ENCODE measurements at places on chromosomes 6 and 20. TPM values are rescaled to one million over a fixed set of nuclear protein-coding genes. Genes with fewer than 3 reads are reported as not detected.

- DNase-seq = peak; percentile 55
Measured at GRCh38 chr6:166996406-166996805, 2.8 kb upstream of the CEP43 start.

Gene ADAM33
- not detected for total RNA-seq

Gene LY6G6D
- not detected for total RNA-seq

DNA sequence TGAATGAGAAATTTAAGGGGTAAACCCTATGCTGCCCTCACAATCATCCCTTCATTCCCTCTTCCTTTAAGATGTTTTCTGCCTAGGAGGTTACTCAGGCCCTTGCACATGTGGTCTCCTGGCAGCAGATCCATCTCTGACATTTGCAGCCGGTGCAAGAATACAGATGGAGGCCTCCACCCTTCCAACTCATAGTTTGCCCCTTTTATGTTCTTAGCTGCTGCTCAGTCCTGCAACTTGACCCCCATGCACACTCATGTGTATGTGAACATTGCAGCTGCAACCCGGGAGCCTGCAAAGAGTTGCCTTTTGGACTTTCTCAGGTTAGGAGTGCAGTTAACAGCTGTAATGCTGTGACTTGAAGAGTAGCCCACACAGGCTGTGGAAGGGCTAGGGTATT is 131.9 kb upstream of the SGK1 start:
- DNase-seq = no peak

Gene MOCS1
- 11.7 TPM for total RNA-seq

DNA sequence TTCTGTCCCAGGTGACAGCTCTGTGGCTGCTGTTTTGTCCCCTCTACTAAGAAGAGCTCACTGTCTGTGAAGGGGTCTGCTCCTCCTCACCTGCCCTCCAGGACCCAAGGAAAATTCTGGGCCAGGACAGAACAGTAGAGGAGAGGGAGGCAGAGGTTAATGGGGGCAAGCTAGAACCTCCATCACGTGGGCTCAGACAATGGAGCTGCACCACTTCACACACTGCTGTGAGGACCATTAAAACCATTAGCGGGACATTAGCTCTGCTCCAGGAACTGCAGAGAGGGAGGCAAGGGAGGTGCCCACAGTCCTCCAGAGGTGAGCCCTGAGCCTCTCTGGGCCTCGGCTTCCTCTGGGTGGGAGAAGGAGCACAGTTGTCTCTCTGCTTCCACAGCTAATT is 78.4 kb downstream of the NOL4L start:
- no peak for DNase-seq

DNA sequence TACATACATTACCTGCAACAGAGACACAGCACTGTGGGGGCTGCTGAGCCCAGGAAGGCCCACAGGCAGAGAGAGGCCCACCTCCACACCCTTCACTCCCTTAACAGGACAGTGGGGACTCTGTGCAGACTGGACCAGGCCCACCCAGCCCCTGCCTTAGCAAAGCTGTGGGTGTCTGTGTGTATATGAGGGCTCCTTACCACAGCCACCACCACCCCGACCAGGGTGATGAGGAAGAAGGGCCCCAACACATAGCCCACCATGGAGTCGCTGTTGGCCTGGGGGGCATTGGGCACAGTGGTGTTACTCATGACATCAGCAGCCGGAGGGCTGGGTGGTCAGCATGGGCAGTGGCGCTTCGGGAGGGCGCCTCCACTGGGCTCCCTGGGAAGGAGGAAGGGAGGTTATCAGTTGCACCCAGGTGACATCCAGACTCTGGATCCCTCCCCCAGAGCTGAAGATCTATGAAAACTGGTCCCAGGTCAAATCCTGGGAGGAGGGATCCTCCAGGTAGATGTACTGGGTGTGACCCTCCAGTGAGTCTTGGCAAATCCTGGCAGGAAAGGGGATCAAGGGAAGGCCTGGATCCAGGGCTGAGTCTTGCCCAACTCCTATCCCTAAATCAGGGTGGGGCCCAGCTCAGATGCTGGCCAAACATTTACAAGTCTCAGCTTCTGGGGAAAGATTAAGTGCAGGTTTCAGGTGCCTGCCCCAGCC is 1.2 kb downstream of the SMIM29 start:
- no peak for DNase-seq

GRCh38 chr6:154341871-154342270 is 14.7 kb downstream of the IPCEF1 start:
- no peak for DNase-seq

GRCh38 chr6:165725201-165725600 is 62.2 kb upstream of the PDE10A start:
- DNase-seq = no peak

DNA sequence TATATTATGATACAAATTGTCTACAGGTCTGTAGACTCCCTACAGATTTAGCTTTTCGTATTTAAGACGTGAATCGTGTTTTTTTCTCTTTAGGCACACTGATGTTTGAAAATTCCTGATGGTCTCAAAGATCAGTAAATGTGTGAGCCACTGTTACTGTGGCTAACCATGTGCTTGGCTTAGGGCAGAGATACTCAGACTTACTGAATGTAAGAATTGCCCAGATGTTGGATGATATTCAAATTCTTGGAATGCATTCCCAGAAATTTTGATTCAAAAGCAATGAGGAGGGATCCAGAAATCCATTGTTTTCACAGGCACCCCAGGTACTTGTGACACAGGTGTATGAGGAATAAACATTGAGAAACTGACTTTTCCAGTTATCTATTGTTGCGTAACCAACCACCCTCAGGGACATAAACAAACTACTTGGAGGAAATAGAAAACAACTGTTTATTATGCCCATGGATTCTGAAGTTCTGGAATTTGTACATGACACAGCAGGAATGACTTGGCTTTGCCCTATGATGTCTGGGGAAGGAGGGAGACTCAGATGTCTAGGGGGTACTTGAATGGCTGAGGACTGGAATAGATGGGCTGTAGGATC is 339.6 kb upstream of the CITED2 start:
- no peak for DNase-seq

- DNase-seq = no peak
Measured at GRCh38 chr6:168344338-168344737, 24.8 kb upstream of the DACT2 start.

DNA sequence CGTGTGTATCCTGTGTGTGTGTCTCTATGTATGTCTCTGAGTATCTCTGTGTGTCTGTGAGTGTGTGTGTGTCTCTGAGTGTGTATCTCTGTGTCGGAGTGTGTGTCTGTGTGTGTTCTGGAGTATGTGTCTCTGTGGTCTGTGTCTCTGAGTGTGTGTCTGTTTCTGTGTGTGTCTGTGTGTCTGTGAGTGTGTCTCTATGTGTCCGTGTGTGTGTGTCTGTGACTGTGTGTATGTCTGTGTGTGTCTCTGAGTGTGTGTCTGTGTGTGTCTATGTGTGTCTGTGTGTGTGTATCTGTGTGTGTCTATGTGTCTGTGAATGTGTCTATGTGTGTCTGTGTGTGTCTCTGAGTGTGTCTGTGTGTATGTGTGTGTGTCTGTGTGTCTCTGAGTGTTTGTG is 73.4 kb downstream of the SRC start:
- DNase-seq = no peak

DNA sequence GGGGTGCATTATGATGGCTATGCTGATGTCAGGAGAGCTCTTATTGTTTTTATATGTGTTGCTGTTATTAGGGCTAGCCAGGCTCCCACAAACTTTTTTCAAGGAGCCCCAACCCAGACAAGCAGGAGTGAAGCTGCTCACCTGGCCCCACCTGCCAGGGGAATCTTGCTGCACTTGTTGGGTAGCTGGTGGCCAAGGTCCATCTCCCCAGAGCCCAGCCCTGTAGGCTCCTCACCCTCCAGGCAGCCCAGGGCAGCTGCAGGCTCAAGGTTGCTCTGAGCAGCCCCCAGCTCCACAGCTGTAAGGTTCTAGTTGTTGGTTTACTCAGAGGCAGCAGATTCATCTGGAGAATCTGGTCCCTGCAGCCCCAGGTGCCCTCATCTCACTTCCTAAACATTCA is 46.8 kb upstream of the SIRPA start:
- no peak for DNase-seq

Gene CRISP2
- not detected for total RNA-seq

Gene LY6G6C
- total RNA-seq = not detected

Gene ERGIC3
- 407 TPM for total RNA-seq

DNA sequence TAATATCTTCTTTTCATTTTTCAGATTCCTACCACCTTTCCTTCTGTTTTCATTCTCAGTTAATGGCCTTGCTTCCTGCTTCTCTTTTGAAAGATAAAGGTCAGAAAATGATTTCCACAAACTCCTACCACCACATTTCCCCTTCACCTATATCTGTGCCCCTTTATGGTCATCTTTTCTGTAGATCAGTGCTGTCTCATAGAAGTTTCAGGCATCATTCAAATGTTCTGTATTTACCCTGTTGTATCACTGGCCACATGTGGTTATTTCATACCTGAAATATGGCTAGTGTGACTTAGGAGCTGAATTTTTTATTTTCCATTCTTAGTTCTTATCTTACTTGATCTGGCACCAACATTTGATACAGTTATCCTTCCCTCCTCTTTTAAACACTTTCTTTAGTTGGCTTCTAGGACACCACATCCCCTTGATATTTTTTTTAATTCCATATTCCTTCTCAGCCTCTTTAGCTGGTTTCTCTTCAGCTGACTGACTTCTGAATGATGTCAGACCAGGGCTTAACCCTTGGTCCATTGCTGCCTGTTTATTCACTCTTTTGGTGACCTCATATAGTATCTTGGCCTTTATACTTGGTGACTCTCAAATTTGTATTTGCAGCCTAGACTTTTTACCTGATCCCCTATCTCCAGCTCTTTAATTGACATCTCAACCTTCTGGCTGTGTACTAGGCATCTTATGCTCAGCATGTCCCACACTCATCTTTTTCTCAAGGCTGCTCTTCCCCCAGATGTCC is 81.0 kb downstream of the ATRN start:
- no peak for DNase-seq

Data from HepG2 (cell line).